ENCODE measurements at places on chromosomes 4 and X.

DNA sequence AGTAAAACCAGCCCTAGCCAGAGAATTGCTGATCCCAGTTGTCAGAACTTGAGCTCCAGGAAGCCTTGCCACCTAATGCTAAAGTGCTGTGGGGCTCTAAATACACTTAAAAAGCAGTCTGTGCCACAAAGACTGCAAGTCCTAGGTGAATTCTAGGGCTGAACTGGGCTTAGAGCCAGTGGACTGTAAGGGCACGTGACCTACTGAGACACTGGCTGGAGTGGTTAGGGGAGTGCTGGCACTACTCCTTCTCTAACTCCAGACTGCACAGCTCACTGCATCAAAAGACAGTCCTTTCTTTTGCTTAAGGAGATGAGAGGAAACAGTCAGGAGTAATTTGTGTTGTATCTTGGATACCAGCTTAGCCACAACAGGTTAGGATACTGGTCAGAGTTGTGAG, 1240.2 kb downstream of the FAM133A start:
- no peak for DNase-seq

DNA sequence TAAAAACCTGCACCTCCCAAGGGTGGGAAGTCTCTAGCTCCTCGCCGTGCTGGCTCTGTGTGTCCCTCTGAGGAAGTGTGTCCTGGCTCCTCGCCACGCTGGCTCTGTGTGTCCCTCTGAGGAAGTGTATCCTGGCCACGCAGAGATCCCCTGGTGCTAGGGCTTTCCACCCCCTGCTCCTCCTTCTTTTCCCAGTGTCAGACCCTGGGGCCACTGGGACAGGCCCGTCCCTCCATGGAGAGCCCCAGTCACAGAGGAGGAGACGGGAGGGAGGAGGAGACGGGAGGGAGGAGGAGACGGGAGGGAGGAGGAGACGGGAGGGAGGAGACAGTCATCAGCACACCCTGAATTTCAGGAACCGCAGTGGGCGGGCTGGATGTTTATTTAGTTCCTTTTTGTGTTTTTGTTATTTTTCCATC, 53.8 kb upstream of the HGFAC start:
- peak; percentile 83 for DNase-seq

- no peak for DNase-seq
Observed at GRCh38 chr4:67275179-67275750, 270.0 kb downstream of the CENPC start.

GRCh38 chr4:61571761-61572559, 371.8 kb downstream of the ADGRL3 start:
- no peak for DNase-seq

DNA sequence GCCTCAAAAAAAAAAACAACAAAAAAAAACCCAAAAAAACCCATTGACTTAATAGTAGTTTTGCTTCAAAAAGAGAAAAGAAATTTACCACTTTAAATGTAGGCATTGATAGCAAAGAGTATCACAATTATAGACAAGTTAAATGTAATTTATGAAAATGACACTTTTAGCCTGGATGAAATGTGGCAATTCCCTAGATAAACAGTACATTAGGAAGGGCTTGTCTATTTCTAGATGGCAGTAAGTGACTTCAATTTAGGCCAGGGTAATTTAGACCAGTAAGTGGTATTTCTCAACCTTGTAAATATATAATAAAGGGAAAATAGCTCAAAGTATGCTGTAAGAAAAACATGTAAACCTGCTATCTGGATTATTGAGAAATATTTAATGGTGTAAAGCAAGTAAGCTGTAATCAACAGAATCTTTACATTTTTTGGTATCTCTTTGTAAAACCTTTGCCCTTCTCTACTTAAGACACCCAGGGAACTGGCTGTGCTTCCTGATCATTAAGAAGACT, 103.7 kb upstream of the RAPGEF2 start:
- no peak for DNase-seq

GRCh38 chr4:141058591-141059512, 74.4 kb downstream of the RNF150 start:
- peak; percentile 17 for DNase-seq

GRCh38 chr4:85557016-85557901, 82.3 kb downstream of the ARHGAP24 start:
- DNase-seq: no peak

Data from hepatic stellate cell (primary cell).